ENCODE measurements at places on chromosomes 5 and 9.

- no peak for DNase-seq
Measured at GRCh38 chr5:1026700-1027621, 18.4 kb downstream of the NKD2 start.

DNA sequence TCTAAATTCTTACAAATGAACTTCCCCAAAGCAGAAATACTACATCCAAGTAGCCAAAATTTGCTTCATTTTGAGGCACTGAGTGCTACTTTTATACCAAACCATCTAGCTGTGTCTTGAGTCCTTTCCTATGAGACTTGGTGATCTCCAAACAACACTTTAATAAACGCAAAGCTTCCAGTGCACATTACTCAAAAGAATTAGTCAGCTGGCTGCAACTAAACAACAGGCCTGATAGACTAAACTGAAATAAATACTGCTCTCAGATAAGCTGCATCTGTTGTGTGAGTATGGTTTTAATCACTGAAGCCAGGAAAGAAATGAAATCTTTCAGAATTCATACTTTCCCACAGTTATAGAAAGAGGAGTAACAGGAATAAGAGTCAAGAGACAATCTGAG lies 80.3 kb downstream of the VCAN start:
- no peak for DNase-seq

GRCh38 chr5:137712139-137712667 lies 23.7 kb downstream of the KLHL3 start:
- no peak for DNase-seq

DNA sequence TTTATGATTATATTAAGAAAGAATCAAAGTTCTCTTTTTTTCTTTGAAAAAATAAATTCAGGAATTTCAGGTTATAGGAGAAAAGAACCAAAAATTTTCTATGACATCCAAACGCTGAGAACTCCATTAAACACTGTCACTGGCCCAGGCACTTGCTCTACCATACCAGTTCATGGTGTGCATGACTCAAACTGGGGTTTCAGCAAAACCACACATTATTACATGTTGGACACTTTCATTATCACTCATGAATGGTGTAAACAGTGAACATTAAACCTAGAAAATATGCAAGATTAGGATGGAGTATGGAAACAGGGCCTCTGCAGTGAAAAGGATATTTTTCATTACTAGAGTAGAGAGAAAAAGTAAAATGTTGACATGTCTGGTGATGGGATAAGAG lies 369.9 kb upstream of the FAM174A start:
- no peak for DNase-seq

GRCh38 chr9:76415154-76415553 lies 20.9 kb upstream of the RFK start:
- DNase-seq: no peak
